ENCODE measurements at places on chromosomes 6 and 20. TPM values are rescaled to one million over a fixed set of nuclear protein-coding genes. Genes with fewer than 3 reads are reported as not detected.

- H3K4me3 ChIP-seq: no peak overlapping the region
- no peak for DNase-seq
- H3K27ac ChIP-seq: no peak overlapping the region
Observed at GRCh38 chr20:25072226-25072811, 9.6 kb downstream of the VSX1 start.

The PMEPA1 gene
- total RNA-seq: 6.4 TPM

The IRF4 gene
- total RNA-seq: 6.8 TPM

The SRSF12 gene
- not detected for total RNA-seq

The PKIG gene
- total RNA-seq: 82.7 TPM

The GMPR gene
- total RNA-seq: 4.5 TPM

The CLIC5 gene
- 5.0 TPM for total RNA-seq

DNA sequence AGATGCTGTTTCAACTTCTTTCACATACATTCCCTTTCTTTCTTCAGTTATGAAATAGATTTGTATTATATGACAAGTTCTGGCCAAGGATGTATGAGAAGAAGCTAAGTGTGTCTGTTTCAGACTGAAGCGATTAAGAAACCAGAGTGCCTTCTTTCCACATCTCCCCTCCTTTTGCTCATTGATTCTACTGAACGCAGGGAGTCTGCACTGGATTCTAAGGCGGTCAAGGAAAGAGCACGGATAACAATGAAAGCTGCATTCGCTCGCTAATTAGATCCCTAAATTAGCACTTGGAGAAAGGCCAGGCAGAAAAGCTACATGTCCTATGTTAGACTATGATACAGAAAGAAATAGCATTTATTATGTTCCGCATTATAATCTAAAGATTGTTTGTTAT, 267.7 kb downstream of the HAO1 start:
- H3K4me1 ChIP-seq: no peaks in the 10 kb centered on the region
- H3K27ac ChIP-seq: no peak overlapping the region
- H3K27me3 ChIP-seq: no peaks in the 10 kb centered on the region
- H3K36me3 ChIP-seq: no peaks in the 10 kb centered on the region

The EFCAB8 gene
- not detected for total RNA-seq

GRCh38 chr6:47162231-47162630, 120.1 kb upstream of the ADGRF1 start:
- H3K4me3 ChIP-seq: no peak overlapping the region
- no peaks in the 10 kb centered on the region for H3K36me3 ChIP-seq
- no peaks in the 10 kb centered on the region for H3K27me3 ChIP-seq
- peaks cover 15% of the 10 kb centered on the region for H3K4me1 ChIP-seq
- no peak overlapping the region for H3K27ac ChIP-seq
- no peak for DNase-seq

- no peak overlapping the region for H3K27ac ChIP-seq
- H3K27me3 ChIP-seq: no peaks in the 10 kb centered on the region
- DNase-seq: no peak
- H3K4me1 ChIP-seq: no peaks in the 10 kb centered on the region
- no peak overlapping the region for H3K4me3 ChIP-seq
Observed at GRCh38 chr20:59205044-59205443, 41.4 kb downstream of the ZNF831 start.

The NR2E1 gene
- total RNA-seq: not detected

GRCh38 chr6:54244430-54244829, 63.8 kb upstream of the TINAG start:
- no peaks in the 10 kb centered on the region for H3K36me3 ChIP-seq
- H3K27me3 ChIP-seq: no peaks in the 10 kb centered on the region
- no peak overlapping the region for H3K27ac ChIP-seq
- no peak overlapping the region for H3K4me3 ChIP-seq
- no peaks in the 10 kb centered on the region for H3K4me1 ChIP-seq
- no peak for DNase-seq

- H3K4me1 ChIP-seq: peaks cover 40% of the 10 kb centered on the region
- H3K36me3 ChIP-seq: peaks cover 15% of the 10 kb centered on the region
- H3K4me3 ChIP-seq: no peak overlapping the region
- no peaks in the 10 kb centered on the region for H3K27me3 ChIP-seq
- H3K27ac ChIP-seq: peak overlapping the region; percentile 65
Observed at GRCh38 chr6:127302728-127303660, 36.3 kb downstream of the RNF146 start.

The CALHM6 gene
- not detected for total RNA-seq

GRCh38 chr6:42354702-42355101, 97.0 kb downstream of the TRERF1 start:
- H3K27ac ChIP-seq: no peak overlapping the region
- no peaks in the 10 kb centered on the region for H3K4me1 ChIP-seq
- no peaks in the 10 kb centered on the region for H3K27me3 ChIP-seq
- no peak overlapping the region for H3K4me3 ChIP-seq
- H3K36me3 ChIP-seq: no peaks in the 10 kb centered on the region

The PSMB1 gene
- total RNA-seq: 120 TPM

DNA sequence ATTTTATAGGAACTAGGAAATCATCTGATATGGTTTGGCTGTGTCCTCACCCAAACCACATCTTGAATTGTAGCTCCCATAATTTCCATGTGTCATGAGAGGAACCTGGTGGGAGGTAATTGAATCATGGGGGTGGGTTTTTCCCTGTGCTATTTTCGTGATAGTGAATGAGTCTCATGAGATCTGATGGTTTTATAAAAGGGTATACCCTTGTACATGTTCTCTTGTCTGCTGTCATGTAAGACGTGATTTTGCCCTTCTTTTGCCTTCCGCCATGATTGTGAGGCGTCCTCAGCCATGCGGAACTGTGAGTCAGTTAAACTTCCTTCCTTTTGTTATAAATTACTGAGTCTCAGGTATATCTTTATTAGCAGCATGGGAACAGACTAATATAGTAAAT, 27.9 kb downstream of the EPM2A start:
- no peak for DNase-seq
- H3K27me3 ChIP-seq: no peaks in the 10 kb centered on the region
- H3K27ac ChIP-seq: no peak overlapping the region
- no peaks in the 10 kb centered on the region for H3K36me3 ChIP-seq
- no peaks in the 10 kb centered on the region for H3K4me1 ChIP-seq

DNA sequence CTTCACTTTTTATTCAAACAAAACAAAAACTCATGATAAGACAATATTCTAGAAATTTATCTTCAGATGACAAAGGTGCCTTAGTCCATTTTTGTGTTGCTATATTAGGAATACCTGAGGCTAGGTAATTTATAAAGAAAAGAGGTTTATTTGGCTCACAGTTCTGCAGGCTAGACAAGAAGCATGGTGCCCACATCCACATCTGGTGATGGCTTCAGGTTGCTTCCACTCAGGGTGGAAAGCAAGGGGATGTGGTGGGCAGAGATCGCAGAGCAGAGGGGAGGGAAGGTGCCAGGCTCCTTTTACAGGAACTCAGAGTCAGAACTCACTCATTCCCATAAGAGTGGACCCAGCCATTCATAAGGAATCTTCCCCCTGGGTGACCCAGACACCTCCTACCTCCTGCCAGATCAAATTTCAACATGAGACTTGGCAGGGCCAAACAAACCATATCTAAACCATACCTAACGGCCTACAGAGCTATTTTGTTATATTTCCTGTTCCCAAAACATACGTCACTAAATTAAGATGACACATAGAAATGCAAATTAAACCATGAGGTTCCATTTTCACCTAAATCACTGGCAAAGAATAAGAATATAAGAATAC, 26.4 kb downstream of the ABHD12 start:
- no peaks in the 10 kb centered on the region for H3K36me3 ChIP-seq
- no peaks in the 10 kb centered on the region for H3K27me3 ChIP-seq
- H3K4me3 ChIP-seq: no peak overlapping the region
- no peak overlapping the region for H3K27ac ChIP-seq
- DNase-seq: no peak

- no peak overlapping the region for H3K27ac ChIP-seq
- no peak for DNase-seq
- H3K4me1 ChIP-seq: peaks cover 5% of the 10 kb centered on the region
- H3K27me3 ChIP-seq: no peaks in the 10 kb centered on the region
Observed at GRCh38 chr6:80527552-80528052, 421.1 kb downstream of the BCKDHB start.

The DACT2 gene
- total RNA-seq: 2.6 TPM

DNA sequence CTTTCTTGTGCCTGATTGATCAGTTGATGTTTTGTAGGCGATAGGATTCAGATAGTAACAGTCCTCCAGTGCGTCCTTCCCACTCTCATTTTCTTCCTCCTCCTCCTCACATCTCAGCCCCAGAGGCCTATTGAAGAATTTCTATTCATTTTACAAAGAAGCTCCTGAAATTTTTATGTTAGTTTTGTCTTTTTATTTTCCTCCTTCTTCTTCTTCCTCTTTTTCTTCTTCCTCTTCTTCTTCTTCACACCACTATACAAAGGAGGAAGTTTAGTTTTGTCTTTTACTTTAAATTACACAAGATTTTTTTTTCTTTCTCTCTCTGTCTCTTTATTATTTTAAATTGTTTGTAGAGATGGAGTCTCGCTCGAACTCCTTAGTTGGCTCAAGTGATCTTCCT, 19.1 kb downstream of the BTN2A1 start:
- no peak overlapping the region for H3K4me3 ChIP-seq
- no peaks in the 10 kb centered on the region for H3K27me3 ChIP-seq
- DNase-seq: no peak
- no peaks in the 10 kb centered on the region for H3K36me3 ChIP-seq
- H3K27ac ChIP-seq: peak overlapping the region; percentile 96

DNA sequence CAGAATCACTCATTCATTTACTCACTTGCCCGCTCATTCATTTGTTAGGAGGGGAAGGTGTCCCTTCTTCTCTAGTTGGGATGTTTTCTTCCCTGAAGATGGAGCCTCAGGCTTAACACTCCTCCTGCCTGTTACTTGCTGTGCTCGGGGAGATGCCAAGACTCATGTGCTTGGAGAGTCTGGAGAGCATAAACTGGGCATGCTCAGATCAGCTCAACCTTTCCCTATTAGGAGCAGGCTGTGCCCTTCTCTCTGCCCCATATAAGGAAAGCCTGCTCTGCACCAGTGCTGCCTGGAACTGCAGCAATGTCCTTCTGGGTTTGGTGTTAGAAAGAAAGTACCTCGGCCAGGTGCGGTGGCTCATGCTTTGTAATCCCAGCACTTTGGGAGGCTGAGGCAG, 18.0 kb upstream of the UBE2V1 start:
- H3K27ac ChIP-seq: peak overlapping the region; percentile 73
- peaks cover 32% of the 10 kb centered on the region for H3K4me1 ChIP-seq
- no peaks in the 10 kb centered on the region for H3K36me3 ChIP-seq
- peak; percentile 35 for DNase-seq
- no peak overlapping the region for H3K4me3 ChIP-seq

The RRP36 gene
- 32.2 TPM for total RNA-seq

The SPATS1 gene
- total RNA-seq: not detected

GRCh38 chr20:20788308-20788707, 75.9 kb upstream of the RALGAPA2 start:
- no peak for DNase-seq
- no peak overlapping the region for H3K27ac ChIP-seq
- H3K36me3 ChIP-seq: no peaks in the 10 kb centered on the region
- no peak overlapping the region for H3K4me3 ChIP-seq

- no peak overlapping the region for H3K27ac ChIP-seq
- H3K4me3 ChIP-seq: no peak overlapping the region
- no peaks in the 10 kb centered on the region for H3K27me3 ChIP-seq
- no peak for DNase-seq
Observed at GRCh38 chr6:20021795-20022194, 184.6 kb downstream of the ID4 start.

DNA sequence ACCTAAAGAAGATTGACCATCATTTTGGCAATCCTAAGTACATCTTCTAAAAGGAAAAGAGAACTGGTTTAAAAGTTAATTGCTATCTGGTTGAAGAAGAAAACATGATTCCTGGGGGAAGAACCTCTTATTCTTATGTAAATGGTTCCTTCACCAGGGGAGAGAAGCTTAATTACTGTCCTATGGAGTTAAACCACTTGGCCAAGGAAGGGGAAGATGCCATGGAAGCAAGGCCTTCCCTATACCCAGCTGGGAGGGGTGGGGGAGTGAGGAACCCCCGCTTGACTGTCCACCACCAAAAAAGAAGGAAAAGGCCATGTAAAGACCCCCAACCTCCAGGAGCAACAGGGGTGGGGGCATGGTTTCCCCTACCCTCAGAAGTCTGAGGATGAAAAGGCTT, 962.1 kb downstream of the GRIK2 start:
- no peaks in the 10 kb centered on the region for H3K27me3 ChIP-seq
- no peak overlapping the region for H3K27ac ChIP-seq
- no peak overlapping the region for H3K4me3 ChIP-seq

DNA sequence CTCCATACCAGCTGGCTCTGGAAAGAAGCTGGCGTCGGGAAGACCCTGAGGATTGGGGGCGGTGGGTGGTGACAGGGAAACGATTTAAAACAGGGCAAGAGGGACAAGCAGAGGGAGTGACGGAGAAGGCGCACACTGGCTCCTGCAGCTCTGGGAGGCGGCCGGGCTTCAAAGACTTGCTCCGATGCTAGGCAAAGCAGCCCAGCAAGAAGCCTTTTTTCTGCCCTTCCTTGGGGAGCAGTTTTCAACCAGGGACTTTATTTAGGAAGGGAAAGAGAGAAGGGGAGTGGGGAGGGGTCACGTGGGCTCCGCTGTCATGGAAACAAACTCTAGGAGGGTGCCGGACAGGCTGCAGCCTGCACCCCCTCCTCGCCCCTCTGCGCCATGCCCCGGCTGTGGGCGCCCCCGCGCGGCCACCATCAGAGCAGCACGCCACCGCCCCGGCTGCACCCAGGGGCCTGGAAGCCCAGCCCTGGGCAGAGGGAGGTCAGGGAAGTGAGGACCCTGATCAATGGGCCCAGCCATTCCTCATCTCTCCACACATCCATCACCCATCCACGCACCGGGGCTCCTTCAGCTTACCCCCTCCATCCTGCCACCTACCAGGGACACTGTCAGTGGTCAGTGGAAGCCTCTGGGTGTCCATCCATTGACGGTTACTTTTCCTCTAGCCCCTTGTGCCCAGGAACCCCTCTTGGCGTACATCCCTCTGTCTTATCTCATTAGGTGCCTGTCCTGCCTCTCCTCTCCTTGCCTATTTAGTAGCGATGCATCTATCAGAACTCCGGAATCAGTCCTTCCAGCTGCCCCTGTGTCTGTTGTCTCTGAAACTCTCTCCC, 66.6 kb upstream of the CCDC167 start:
- H3K27ac ChIP-seq: no peak overlapping the region
- H3K27me3 ChIP-seq: peaks cover 59% of the 10 kb centered on the region
- peaks cover 5% of the 10 kb centered on the region for H3K4me1 ChIP-seq
- H3K4me3 ChIP-seq: peak overlapping the region; percentile 13

The ARHGAP18 gene
- total RNA-seq: 21.8 TPM

The ULBP1 gene
- not detected for total RNA-seq

The TUBB1 gene
- not detected for total RNA-seq

DNA sequence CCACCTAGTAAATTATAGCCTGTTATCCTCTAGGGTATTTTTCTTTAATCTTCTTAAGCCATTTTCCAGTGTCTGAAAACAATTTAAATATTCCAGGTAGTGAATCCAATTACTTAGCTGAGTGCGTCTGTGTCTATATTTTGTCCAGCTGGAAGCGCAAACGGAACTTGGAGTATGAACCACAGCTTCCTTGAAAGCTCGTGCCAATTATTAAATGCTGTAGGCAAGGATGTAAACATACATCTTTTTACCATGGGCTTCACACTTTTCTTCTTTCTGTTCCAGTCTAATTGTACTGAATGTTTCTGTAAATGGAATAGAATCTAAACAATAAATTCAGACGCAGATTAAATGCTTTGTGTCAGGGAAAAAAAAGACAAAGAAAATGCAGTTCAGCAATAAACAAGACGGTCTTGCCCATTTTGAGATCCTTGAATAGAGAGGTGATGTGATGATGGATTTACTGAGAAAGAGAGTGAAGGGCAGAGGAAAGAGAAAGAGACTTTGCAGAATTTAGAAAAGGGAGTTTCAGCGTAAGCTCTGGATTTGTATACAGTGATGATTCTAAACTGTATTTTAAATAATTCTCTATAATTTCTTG, 1.9 kb downstream of the PLCB1 start:
- DNase-seq: no peak
- H3K36me3 ChIP-seq: no peaks in the 10 kb centered on the region
- peak overlapping the region; percentile 85 for H3K27ac ChIP-seq
- peaks cover 6% of the 10 kb centered on the region for H3K4me1 ChIP-seq

The CNBD2 gene
- total RNA-seq: 7.8 TPM

The DEFB124 gene
- not detected for total RNA-seq
